ENCODE measurements at places on chromosomes 7 and 10.
A peak's percentile ranks its signal among the peaks of the same experiment; 100 is the strongest.

DNA sequence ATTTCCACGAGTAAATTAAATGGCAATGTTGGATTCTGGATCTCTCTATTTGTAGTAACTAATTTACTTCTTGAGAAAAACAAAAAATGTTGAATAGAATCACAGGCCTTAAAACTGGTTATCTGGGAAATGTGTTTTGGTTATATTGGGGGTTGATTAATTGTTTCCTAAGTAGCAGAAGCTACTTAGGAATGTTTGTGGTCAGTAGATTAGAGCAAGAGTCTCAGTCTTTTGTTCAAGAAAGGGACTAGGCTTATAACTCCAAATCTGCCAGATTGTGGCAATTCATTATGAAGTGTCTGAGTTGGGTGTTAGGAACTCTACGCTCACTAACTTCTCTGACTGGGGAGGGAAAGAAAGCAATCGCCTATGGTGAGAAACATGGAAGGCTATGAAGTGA lies 244.3 kb upstream of the PHYHIPL start:
- DNase-seq, result no peak

DNA sequence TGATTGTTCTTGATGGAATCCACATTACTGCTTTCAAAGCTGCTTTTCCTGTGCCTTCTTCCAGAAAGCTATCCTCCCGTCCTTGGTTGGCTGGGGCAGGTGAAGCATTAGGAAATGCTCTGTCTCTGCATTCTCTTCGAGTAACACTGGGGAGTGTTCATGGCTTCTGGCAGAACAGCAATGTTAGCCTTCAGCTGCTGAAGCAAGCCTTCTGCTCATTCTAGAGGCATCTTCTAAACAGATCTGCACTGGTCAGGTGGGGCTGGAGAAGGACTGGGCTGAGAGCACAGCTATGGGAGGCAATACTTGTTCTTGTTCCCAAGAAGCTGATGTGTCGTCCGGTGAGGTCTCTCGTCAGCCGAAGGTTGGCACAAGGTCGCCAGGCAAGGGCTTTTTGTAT lies 80.6 kb downstream of the MGMT start:
- no peak for DNase-seq

DNA sequence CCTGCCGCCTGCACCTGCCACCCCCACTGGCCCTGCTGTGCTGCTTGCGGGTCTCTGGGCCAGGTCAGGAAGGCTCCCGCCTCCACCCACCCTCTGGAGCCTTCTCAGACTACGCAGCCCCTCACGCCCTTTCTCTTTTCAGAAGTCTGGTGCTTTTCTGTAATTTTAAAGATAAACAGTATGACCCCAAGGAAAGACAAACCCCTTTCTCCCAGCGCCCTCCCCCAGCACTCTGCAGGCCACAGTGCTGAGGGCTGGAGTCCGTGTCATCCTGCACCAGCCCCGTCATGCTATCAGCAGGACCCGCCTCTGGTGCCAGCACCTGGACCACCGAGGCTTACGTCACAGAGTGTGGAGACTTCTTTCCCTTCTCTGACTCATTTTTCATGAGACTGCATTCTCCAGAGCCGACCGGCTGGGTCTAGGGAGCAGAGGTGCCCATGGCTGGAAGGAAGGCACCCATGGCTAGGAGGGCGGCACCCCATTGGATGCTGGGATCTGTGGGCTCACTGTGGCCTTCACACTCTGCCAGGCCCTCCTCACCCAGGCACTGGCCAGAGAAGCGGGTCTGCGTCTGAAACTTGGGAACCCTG lies 53.4 kb downstream of the CFAP46 start:
- DNase-seq, result no peak

- DNase-seq, result no peak
These were observed 9.1 kb downstream of the RPA3 start for GRCh38 chr7:7709291-7709690.

DNA sequence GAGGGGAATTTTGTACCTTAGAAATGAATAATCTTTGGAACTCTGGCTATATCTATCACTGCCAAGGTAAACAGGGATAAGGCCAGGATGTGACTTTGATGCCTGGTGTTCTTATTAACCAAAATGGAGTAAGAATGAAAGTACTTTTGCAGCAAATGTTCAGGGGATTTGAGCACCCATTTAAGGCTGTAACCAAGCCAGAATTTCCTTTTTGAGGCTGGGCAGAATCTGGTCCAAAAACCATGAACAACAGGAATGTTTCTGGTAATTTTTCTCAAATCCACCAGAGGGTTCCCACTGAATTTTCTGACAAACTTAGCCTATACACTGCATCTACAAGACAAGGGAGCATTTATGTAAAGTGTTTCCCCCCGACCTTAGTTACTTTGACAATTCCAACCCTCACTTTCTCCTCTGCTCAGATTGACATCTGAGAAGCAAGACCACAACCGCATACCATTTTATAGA lies 120.6 kb downstream of the BAMBI start:
- no peak for DNase-seq

DNA sequence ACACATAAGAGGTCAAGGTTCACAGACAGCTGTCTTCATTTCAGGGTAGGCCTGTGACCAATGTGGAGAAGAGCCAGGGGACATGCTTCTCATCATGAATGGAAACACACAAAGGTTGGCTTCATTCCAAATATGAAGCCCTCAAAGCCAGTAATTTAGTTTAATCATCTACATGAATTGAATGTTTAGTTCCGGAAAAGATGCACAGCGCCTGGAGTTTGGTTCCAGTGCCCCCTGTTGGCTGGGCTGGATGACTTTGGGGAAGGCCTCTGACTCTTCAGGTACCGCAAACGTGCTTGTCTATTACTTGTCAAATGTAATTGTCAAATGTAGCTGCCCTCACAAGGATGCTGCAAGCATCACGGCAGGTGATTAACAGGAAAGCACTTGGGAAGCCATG lies 130.7 kb downstream of the ADRA2A start:
- DNase-seq, result peak; percentile 59

GRCh38 chr7:156096771-156097538 lies 284.7 kb upstream of the SHH start:
- DNase-seq, result no peak

DNA sequence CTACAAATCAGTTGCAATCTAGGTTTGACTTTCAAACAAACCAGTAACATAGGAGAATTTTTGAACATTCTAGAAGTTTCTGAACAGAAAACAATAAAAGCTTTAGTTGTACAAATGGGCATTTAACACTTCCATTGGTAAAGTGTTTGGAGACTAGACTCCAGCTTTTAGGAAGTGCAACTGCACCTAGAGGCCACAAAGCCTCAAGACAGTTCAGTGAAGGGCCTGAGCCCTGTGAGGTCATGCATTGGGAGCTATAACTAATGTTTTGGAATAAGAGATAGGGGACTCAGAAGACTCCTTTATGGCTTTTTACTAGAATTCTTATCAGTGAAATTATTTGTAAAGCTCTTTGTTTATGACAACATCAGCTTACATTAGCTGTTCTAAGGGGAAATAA lies 3.0 kb upstream of the EPHB6 start:
- no peak for DNase-seq

GRCh38 chr10:94075506-94075905 lies 81.8 kb downstream of the PLCE1 start:
- DNase-seq, result no peak

DNA sequence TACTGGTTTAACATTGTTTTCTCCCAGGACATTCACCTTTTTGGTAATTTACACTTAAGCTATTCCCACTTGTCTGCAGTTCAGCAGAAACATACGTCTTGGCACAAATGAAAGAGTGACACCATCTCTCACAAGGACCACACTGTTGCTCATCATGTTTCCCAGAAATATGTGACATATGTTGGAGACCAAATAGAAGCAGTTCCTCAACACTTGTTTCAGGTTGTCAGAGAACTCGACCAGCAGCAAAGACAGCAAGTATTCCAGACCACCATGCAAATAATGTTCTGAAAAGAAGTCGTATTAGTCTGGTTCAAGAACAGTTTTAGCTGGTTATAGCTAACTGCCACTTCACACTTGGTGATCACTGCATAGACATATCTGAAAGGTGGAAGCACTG lies 81.3 kb upstream of the KLF6 start:
- DNase-seq, result no peak

- DNase-seq, result no peak
These were observed 35.3 kb downstream of the NET1 start for GRCh38 chr10:5447611-5448071.

- no peak for DNase-seq
These were observed 12.2 kb downstream of the HNRNPA2B1 start for GRCh38 chr7:26188206-26188956.

- DNase-seq, result no peak
These were observed 53.5 kb downstream of the HTR7 start for GRCh38 chr10:90804354-90804753.

DNA sequence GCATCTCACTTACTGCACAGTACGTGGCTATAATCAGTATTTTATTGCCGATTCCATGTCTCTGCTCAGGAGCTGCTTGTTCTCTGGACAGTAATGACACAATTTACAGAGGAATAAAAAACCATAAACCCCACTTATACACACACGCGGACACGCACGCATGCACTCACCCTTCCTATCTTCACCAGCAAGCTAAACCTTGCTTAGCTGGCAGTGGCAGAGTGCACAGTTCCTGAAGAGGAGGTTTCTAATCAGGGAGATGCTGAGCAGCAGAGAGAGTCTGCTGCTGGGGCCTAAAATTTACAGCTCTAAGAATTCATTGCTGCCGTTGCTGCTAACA lies 66.3 kb downstream of the SND1 start:
- no peak for DNase-seq

DNA sequence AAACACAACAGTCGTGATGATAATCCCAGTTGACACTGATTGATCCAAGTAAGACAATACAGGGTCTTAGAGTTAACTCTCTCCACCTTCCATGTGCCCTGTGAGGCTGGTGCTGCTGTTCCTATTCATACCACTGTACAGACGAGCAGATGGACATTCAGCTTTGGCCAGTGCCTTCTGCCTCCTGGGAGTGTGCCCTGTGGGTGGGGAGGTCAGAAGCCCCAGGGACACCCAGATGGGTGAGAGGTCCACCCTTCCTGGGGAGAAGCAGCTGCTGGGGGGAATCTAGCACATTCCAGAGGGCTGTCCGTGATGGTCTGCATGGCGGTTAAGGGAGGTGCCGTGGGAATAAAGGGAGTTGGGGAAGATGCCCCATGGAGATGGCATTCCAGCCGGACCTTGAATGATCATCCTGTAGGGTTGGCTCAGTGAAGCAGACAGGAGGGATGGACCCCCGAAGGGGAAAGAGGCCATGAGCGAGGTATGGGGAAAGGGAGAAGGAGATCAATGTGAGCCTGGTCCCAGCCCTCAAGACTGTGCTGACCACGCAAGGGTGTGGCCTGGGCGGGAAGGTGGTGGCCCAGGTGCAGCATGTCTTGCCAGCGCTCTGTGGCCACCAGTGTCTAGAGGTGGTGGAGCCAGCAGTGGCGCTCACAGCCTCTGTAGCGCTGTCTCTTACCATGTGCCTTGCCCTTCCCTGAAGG lies 74.0 kb downstream of the ADCY1 start:
- no peak for DNase-seq

DNA sequence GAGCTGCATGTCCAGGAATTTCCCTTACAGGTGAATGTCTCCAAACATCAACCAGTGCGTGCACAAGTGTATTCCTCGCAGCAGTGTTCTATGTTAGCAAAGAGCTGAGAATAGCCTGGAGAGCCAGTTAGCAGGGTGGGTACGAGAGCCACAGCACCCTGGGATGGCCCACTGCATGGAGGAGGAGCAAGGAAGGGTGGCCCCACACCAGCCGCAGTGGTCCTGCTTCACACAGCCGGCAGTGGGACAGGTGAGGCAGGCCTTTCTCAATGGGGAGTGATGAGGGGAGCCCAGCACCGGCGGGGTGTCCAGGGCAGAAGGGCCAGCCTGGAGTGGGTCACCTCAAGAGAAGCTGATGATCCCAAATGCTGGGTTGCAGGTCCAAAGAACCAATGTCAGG lies 240.7 kb downstream of the TCERG1L start:
- DNase-seq, result no peak

GRCh38 chr7:37665352-37666022 lies 18.1 kb upstream of the GPR141 start:
- no peak for DNase-seq

- no peak for DNase-seq
These were observed 444.1 kb downstream of the NRG3 start for GRCh38 chr10:82319074-82319473.

DNA sequence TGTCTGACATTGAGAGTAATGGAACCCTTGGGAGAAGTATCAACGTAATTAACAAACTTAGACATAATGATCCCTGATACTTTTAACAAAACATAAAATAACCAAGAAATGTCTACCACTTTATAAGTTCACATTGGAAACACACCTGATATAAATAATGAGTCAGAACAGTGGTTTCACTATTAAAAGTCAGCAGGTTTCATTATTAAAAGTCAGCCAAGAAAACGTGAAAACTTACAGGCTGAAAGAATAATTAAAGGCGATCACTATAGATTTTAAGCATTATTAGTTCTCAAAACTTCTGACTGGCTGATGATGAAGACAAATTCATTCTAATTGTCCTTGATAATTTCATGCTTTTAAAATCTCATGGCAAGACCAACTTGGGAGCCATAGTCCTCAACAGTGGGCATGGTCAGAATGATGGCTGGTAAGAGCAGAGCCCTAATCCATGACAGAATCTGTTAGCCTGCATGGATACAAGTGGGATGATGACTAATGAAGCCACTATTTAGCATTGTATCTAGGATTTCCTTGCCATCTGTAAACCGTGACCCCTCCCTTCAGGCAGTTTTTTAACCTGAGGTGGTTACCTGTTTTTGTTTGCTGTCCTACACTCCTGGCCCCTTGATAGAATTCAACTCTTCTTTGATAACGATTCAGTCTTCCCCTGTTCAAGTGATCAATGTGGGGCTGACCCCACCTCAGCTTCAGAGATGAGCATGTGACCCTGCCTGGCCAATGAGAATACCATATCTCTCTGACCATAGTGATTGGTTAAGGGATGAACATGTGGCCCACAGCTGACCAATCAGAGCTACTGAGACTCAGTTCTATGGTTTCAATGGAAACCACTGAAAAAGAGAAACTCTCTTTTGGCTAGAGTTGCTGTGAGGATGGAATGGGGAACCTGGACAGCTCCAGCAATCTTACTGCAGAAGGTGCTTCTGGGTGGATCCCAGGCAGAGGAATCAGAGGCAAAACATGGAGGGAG lies 151.0 kb downstream of the PLPP4 start:
- DNase-seq, result no peak

GRCh38 chr10:61001731-61002122 lies 57.7 kb upstream of the RHOBTB1 start:
- no peak for DNase-seq

DNA sequence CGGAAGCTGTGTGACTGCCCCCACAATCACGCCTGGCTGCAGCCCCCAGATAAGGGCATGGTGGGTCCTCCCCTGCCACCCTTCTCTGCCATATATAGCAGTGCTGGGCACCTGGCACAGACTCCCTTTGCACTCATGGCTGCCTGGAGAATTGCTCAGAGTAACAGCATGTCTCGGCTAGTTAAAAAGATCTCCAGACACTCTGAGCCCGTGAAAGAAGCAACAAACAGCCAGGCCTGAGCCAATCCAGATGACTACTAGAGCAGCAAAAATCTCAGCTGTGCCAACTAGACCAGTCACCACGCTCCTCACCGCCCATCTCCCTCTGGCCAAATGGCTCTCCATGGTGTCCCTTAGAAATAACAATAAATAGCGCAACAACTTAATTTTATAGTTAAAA lies 71.3 kb downstream of the PARD3 start:
- no peak for DNase-seq

Measured in pancreas (tissue), 10 donors.